NCI-H2107 (cell line): ENCODE measurements at places on chromosomes 4 and X.

DNA sequence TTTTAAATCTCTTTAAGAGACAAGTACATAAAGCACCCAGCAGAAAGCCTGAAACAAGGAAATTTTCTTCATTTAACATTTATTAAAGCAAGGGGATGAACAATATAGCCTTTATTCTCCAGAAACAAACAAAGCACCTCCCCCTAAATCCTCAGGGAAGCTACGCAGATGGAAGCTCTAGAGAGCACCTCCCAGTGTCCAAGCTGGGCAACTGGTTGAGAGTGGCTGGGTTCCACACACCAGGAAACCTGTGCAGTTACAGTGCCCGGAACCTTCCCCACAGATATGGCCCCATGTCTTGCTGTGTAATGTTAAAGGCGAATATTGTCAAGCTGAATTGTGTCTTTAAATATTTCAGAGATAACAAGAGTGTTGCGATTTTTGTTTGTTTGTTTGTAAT, 8.9 kb upstream of the TRIML1 start:
- DNase-seq, result no peak

GRCh38 chr4:6963139-6963611, 53.5 kb downstream of the TBC1D14 start:
- DNase-seq, result no peak

GRCh38 chr4:77465271-77465670, 140.3 kb upstream of the CXCL13 start:
- no peak for DNase-seq

DNA sequence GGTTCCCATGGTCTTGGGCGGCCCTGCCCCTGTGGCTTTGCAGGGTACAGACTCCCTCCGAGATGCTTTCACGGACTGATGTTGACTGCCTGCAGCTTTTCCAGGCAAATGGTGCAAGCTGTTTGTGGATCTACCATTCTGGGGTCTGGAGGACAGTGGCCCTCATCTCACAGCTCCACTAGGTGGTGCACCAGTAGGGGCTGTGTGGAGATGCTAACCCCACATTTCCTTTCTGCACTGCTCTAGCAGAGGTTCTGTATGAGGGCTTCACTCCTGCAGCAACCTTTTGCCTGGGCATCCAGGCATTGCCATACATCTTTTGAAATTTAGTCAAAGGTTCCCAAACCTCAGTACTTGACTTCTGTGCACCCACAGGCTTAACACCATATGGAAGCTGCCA, 176.1 kb downstream of the DCAF12L1 start:
- no peak for DNase-seq

DNA sequence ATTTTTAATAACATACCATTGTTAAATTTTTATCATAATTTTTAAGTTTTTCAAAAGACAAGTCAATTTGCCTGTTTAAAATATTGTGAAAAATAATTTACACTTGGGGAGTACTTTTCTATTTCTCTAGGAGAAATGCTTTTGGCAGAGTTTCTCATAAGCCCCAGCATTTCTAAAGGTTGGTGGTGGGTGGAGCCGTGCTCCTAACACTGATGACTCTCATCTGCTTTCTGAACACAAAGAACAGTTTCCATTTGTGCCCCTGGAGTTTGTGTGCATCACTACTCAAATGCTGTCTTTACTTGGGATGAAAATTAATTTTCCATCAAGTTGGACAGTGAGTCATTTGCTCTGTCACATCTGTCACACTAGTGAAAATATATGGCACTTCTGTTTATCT, 57.6 kb downstream of the TNIP2 start:
- no peak for DNase-seq
